ENCODE measurements at places on chromosomes 16 and 17.
A peak's percentile ranks its signal among the peaks of the same experiment; 100 is the strongest.

DNA sequence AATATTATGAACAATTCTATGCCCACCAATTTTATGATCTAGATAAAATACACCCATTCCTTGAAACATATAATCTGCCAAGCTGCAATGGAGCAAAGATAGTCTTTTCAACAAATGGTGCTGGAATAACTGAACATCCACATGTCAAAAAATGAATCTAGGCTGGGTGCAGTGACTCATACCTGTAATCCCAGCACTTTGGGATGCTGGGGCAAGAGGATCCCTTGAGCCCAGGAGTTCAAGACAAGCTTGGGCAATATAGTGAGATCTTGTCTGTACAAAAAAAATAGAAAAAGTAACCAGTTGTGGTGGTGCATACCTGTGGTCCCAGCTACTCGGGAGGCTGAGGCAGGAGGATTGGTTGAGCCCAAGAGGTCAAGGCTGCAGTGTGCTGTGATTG is 92.5 kb downstream of the N4BP1 start:
- no peak for DNase-seq

GRCh38 chr17:44900894-44901293 is 1.6 kb upstream of the EFTUD2 start:
- peak; percentile 81 for DNase-seq

GRCh38 chr16:610513-611381 is 20.0 kb upstream of the WFIKKN1 start:
- no peak for DNase-seq

DNA sequence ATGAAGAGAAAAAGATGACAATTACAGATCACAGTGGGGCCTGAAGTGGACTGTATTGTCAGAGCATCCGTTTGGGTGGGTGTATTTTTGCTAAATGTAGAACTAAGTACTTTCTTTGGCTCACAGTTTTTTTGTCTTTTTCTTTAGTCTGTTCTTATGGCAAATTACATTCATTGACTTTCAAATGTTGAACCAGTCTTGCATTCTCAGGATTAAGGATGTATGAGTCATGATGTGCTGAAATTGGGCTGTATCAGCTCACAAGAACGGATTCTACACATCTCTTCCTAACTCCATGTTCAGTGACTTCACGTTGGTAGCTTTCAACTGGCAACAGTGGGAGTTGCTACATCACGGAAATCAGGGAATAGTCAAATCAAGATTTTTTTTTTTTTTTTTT is 66.5 kb downstream of the TEX2 start:
- DNase-seq = peak; percentile 63

DNA sequence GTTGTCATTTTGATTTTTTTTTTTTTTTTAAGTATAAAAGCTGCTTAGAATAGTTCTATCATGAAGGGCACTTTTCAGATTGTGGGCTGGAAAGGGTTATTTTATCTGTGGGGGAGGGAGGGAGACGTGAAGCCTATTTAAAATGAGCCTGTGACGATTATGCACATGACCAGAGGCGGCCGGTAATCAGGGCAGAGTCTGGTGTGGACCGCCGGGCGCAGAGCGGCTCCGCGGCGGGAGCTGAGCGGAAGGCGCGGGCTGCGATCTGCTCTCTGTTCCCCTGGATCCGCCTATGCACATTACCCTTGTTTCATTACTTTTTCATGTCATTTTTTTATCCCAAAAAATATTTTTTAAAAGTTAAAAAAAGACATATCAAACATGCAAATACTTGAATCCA is 23.5 kb downstream of the TMC6 start:
- DNase-seq = no peak
